ENCODE measurements at places on chromosomes 3 and 15.

DNA sequence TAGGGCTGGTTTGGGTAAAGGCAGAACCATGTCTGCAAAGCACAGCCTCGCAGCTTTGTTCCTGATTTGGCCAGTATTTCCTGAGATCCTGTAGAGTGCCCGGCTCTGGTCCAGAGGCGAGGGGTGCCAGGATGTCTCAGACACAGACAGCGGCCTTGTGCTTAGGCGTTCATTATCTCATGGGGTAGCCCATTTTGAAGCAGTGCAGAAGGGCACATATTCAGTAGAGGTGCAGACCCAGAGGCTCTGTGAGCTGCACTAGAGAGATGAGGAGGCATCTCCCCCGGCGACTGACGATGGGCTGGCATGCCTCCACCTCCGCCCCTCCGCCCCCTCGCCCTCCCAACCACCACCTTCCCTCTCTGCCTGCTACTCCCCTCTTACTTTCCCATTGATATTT, 170.3 kb downstream of the CHDH start:
- no peak for DNase-seq

DNA sequence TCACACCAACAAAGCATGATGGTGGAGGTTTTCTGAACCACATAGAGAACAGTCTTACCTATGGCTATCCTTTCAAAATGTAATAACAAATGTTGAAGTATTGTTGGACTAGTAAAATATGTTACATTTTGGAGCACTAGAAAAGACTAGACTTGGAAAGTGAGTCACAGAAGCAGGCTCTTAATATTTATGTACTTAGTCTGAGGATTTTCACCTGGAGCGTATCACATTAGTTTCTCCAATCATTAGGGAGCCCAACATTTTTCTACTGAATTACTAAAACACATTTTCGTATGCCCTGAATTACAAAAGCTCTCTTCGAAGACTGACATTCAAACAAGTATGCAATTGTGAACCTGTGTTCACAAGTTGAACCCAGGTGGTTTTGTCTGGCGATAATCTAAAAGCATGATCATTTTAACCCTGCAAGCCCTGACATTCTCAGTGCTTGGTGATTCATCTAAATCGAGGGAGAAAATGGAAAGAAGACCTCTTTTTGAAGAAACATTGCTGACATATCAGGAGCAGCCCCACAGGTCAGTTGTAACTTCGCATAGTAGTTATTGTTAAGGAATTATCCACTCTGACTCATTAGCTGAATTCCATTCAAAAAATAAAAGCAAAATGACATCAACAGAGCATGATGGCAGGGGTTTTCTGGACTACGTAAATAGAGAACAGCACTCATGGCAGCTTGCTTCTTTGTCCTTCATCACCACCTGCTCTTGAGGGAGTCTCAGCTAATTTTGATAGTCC, 679.8 kb upstream of the NECTIN3 start:
- no peak for DNase-seq

- DNase-seq = no peak
Observed at GRCh38 chr3:52225452-52226228, at the start of gene TLR9. Gene TLR9 (minus strand): TSS chr3:52225645. CDS start chr3:52225529, 116 bp downstream.

- no peak for DNase-seq
Observed at GRCh38 chr3:171231361-171231760, 204.8 kb upstream of the SLC2A2 start.

- DNase-seq = no peak
Observed at GRCh38 chr15:69767191-69767590, 314.6 kb downstream of the RPLP1 start.

- DNase-seq = no peak
Observed at GRCh38 chr15:81569286-81570080, 195.5 kb upstream of the TMC3 start.

DNA sequence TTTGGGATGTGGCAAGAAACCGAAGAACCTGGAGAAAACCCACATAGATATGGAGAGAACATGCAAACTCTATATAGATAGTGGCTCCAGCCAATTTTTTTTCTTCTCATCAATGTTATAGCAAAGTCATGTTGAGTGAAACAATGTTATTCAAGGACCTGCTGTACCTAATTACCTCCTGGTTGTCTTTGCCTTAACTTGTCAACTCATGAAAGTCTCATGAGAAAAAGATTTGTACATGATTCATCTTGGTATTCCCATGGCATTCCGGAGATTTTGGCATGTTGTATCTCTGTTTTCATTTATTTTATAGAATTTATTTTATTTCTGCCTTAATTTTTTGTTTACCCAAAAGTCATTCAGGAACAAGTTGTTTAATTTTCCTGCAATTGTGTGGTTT, 303.8 kb upstream of the CDIN1 start:
- no peak for DNase-seq

- no peak for DNase-seq
Observed at GRCh38 chr15:75008221-75008625, 12.9 kb downstream of the SCAMP5 start.

DNA sequence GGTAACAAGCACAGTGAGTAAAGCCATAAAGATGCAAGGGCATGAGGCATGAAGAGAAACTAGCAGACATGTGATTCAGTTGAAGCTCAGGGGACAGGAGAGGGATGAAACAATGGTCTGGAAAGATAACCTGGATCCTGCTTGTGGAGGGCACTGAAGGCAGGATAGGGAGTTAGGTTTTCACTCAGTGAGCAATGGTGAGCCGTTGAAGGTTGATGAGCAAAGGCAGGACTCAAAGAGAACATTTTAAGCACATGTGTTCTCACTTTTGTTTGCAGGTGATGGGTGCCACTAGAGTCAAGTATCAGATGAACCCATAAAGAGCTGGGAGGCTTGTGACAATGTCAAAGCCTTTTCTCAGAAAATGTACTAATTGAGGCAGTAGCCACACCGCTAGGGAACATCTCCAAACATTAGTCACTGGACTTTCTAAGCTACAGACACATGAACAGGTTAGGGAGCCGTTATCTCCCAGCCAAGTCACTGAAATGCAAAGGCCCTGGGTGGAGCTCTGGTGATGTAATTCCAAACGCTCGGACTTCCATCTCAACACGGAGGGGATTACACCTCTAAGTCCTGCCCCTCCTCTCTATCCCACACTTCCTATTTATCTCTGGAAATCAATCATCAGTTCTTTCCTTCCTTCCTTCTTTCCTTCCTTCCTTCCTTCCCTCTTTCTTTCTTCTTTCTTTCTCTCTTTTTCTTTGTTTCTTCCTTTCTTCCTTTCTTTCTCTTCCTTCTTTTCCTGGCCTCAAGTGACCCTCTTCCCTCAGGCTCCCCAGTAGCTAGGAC, 22.7 kb downstream of the KLHL6 start:
- DNase-seq = no peak

DNA sequence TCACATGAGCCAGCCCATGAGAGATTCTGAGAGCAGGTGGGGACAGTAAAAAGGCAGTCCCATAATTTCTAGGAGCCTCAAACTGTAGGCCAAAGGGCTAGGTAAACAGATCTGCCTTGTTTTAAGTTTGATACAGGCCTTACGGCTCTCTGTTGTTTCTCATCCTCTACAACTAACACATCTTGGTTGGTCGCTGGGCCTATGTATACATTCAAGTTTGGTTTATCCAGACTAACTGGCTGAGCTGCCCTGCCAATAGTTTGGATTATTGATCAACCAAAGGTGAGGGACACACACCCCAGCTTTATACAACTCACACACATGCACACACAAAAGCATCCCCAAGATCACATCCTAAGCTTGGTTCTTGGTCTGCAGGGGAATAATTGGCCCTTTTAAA, 3.0 kb downstream of the SIAH2 start:
- no peak for DNase-seq

DNA sequence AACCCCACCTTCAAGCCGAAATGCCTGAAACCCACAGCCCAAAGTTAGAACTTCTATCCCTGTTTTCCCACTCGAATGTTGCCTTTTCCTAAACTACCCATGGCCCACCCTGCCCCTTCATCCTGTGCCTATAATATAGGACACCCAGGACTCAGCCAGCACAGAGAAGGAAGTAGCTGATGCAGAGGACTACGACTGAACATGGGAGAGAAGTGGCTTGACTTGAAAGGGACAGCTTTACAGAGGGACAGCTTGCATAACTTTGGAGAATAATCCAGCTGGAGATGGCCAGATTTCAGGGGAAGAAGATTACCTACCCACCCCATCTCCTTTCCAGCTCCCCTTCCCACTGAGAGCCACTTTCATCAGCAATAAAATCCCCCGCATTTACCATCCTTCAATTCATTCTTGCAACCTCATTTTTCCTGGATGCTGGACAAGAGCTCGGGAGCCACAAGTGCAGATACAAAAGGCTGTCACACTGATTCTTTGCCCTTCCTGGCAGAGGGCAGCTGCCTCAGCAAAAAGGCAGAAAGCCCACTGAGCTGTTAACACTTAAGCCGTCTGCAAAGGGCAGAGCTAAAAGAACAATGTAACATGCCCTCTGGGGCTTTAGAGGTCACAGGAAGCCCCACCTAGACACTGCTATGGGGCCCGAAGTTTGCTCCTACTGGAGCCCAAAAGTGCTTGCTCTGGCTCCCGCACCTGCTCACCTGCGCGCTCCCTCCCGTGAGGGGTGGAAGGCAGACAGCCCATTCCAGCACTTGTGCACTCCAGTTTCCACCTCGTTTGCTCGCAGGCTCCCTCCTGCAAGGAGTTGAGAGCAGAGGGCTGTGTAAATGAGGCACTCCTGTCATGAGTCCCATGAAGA, 224.0 kb downstream of the TBC1D5 start:
- DNase-seq = no peak

DNA sequence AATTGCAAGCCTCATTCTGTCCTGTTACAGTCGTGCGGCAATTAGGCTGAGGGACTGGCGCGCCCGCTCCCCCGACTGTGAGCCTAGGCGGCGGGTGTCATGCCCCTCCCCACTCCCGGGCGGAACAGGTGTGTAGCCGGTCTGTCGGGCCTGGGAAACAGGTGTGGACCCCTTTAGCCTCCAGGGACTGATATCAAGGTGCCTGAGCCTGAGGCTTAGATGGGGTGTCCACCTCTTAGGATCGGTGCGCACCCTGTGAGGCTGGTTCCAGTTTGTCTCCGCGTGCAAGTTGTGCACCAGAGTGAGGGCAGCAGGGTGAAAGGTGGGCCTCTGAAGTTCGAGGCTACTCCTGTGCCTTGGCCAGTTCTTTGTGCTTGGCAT, 686 bp downstream of the VPS8 start:
- DNase-seq = no peak

DNA sequence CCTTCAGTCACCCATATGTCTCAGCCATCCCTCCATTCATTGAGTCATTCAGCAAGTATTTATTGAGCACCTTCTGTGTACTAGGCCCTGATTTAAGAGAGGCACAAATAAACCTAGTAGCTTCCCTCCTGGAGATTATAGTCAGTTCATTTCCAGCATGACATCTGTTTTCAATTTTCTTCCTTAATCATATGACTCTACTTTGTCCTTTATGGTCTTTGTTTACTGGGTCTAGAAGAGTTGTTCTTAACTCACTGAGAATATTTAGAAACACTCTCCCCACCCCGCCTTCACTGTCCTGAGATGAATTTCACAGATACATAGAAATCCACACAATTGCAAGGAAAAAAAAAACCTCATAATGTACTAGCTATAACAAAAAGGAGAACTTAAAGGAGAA, 44.8 kb upstream of the ADAMTS9 start:
- no peak for DNase-seq

- no peak for DNase-seq
Observed at GRCh38 chr15:64425221-64425620, 35.2 kb upstream of the ZNF609 start.

DNA sequence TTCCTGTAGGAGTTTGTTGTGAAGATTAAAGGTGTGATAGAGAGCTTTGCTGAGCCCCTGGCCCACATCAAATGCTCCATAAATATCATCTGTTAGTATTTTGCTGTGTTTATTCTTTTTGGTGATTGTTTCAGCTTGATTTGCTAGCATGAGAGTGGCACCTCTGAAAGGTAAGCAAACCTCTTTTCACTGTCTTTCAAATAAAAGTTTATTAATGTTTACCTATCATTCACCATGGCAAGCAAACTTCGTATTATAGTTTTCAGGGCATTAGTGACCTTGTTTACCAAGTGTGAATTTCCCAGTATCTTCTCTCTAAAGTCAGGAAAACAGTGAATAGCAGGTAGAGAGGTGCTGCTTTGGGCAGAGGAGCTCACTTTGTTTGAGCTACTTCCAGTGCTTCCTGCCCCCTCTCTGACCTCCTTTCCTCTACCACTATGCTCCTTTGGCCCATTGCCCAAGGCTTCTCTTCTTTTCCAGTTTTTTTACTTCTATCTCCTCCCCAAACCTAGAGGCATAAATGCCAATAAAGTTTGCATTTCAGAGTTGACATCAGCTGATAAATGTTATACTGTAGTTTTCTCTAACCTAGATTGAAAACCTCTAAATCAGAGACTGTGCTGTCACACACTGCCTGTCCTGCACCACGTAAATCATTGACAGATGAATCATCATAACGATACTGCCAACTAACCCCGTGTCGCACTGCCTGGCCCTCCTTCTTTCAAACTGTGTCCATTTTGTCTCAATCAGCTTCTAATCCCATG, 569.0 kb downstream of the TUSC7 start:
- no peak for DNase-seq

DNA sequence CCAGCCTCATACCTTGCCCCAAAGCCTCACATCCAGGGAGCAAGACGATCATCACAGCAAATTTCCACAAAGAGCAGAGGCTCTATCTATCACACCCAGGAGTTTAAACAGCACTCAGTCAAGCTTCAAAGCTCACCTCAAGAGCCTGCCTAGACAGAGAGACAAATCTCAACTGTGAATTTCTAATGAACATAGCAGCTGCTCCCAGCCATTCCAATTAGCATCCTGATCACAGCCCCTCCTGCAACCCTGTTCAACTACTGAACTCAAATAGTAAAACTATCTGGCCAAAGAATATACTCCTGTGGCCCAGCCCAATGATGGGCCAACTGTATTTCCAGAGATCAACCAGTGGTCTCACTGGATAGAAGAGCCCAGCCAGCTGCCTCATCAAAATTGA, 269.8 kb downstream of the CTNNB1 start:
- no peak for DNase-seq

DNA sequence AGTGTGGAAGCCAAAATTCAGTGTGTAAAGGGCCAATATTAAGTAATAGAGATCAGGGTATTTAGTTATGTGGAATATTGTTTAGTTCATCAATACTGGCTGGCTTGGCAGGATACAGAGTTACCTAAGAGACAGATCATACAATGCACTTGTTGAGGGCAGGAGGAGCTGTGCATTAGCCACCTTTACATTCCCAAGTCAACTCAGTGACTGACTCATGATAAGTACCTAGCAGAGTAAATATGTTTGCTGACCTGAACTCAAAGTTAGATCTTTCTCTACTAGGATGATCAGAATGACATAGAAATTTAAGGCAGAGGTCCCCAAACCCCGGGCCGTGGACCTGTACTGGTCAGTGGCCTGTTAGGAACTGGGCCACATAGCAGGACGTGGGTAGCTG, 3.5 kb upstream of the ABHD17C start:
- no peak for DNase-seq

GRCh38 chr3:68757157-68757556, 175.2 kb downstream of the TAFA4 start:
- DNase-seq = no peak

GRCh38 chr3:37734886-37735285, 126.8 kb upstream of the CTDSPL start:
- DNase-seq = no peak

- DNase-seq = no peak
Observed at GRCh38 chr3:110664148-110664547, 407.5 kb upstream of the NECTIN3 start.

- no peak for DNase-seq
Observed at GRCh38 chr15:57639306-57639705, 47.6 kb downstream of the MYZAP start.
